A549 (cell line): ENCODE measurements at places on chromosomes 4 and X. TPM values are rescaled to one million over a fixed set of nuclear protein-coding genes. Genes with fewer than 3 reads are reported as not detected.

- DNase-seq, result peak; percentile 15
These were observed 20.3 kb downstream of the MEPE start for GRCh38 chr4:87853108-87853507.

GRCh38 chrX:115625572-115626301, 64.8 kb downstream of the PLS3 start:
- no peak for DNase-seq

DNA sequence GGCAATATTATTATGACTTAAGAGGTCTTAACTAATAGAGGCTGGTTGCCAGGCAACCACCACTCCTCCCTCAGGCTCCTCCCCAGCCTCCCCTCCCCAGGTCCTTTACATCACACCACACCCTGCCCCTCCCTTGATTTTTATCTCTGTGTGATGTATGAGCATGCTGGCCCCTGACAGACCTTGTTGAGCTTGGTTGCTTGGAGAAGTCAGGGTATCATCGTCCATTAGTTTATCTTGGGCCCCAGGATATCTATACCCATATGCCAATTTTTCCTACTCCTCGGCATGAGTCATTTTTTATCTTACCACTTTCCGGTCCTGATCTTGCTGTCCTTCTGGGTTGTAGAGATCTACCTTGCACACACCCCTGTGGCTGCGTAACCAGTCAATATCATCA, 2.5 kb downstream of the AKAP4 start:
- no peak for DNase-seq

DNA sequence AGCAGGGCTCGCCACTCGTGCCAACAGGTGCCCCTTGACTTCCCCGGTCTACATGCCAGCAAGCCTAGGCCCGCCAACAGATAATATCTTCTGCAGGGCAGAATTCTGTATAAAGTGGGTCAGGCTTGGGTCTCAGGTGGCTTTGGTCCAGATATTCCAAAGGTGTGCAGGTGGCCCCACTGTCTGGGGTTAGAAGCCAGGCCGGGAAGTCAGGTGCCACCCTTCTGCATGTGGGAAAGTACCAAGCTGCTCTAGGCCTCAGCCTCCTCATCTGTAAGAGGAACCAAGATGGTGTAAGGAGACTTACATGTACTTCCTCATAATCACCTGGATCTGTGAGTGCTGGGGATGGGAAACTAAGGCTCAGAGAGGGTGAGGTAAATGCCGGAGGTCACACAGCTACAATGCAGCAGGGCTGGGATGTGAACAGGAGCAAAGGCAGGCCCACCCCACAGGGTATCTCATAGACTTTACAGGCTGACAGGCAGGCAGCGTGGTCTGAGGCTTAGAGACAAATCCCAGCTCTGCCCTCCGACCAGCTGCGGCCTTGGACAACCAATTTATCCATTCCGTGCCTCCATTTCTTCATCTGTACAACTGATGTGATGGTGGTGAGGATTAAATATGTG, 35.9 kb downstream of the WDR1 start:
- DNase-seq, result no peak

GRCh38 chr4:32340591-32340990, 1620.4 kb downstream of the PCDH7 start:
- DNase-seq, result no peak

TMPRSS11F gene
- polyA plus RNA-seq, result not detected in 3 replicates

TLR2 gene
- not detected in 3 replicates for polyA plus RNA-seq

GRCh38 chr4:113979905-113980615, 613 bp upstream of the ARSJ start:
- DNase-seq, result no peak

RHOXF1 gene
- not detected in 3 replicates for polyA plus RNA-seq

PNMA6F gene
- not detected in 3 replicates for polyA plus RNA-seq

STIM2 gene
- 13.6 to 15.2 TPM (median 14.1 TPM) in 3 replicates for polyA plus RNA-seq

- DNase-seq, result no peak
These were observed 30.3 kb downstream of the FHIP1A start for GRCh38 chr4:151439320-151439719.

- DNase-seq, result peak; percentile 17
These were observed 809 bp downstream of the MND1 start for GRCh38 chr4:153345012-153345981.

DNA sequence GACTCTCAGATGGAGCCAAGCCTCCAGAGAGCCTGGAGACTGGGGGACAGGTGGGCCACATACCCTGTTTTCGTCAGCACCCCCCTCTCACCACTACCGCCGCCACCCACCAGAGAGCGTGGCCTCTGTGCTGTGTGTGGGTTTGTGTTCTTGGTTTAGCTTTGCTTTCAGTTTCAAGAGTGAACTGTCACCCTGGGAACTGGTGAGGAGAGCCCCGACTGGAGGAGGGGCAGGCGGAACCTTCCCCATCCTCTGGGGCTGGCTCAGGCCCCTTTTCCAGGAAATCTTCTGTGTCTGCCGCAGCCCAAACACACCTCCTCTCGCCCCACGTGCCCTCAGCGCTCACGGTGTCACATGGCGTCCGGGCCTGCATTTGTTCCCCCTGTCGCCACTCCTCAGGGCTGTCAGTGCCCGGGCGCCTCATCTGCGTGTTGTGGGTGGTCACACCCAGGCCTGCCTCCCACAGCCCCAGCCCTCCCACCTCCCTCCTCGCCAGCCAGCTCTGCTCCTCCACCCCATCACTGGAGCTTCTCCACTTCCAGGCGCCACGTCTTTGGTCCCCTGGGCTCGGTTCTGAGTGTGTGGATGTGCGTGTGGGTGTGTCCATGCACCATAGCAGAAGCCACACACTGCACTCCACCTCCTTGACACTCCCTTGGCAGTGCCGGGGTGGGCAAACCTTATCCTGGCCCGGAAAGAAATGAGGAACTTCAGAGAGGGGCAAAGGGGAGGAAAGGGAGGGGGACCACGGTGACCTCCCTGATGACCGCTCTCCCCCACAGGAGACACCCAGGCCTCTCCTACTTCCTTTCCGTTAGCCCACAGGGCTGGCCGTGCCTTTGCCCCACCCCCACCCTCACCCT, 27.8 kb downstream of the ELF4 start:
- no peak for DNase-seq

DNA sequence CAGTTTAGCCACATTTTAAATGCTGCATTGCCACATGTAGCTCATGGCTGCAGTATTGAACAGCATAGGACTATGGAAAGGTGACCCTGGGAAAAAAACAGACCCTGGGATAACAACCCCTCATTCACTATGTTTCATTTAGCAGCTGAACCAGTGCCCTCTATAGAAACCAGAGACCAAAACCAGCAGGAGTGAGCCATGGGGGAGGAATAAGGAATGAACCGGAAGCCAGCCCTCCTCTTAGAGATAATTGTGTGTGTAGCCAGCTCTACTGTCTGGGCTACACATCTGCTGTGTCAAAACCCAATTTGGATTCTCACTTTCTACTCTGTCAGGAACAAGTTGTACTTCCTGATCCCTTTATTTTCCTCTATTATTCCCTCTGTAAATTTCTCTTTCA, 158.5 kb upstream of the S100G start:
- DNase-seq, result no peak

GRCh38 chrX:56728752-56729151, 291 bp upstream of the NBDY start:
- DNase-seq, result peak; percentile 55

DNA sequence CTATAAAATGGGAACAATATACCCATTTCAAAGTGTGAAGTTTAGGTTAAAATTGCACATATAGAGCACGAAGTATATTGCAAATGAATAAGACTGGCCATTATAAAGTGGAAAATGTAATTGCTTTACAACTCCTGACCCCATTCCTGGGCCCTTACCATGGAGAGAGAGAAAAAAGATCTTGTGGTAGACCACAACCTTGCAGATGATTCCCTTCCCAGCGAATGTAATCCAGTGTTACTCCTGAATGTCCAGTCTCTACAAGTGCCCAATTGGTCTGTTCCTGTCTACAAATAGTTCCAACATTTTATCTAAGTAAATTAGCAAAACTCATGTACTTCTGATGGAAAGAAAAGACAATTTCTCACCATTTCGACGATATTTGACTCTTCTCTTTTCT, 184.1 kb upstream of the LNX1 start:
- DNase-seq, result no peak

DNA sequence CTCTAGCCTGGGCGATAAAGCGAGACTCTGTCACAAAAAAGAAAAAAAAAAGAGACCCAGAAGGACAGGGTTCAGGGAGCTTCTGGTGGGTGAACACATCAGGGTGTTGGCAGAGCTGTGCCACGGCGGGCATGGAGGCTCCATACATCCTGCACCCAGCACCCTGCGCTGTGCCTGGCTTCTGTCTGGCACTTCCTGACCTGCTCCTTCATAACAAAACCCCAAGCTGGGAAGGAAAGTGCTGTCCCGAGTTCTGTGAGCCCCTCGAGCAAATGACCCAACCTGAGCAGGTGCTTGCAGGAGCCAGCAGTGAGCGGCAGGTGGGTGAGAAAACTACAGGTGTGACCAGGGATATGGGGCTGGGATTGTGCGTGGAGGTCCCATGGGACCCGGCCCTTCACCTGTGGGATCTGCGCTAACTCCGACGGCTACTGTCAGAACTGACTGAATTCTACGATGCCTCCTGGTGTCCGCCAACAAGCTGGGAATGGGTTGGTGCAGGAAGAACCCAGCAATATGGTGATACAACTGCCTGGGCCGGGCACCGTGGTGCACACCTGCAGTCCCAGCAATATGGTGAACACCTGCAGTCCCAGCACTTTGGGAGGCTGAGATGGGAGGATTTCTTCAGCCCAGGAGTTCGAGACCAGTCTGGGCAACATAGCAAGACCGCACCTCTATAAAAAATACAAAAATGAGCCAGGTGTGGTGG, 18.9 kb downstream of the ASMTL start:
- no peak for DNase-seq

DNA sequence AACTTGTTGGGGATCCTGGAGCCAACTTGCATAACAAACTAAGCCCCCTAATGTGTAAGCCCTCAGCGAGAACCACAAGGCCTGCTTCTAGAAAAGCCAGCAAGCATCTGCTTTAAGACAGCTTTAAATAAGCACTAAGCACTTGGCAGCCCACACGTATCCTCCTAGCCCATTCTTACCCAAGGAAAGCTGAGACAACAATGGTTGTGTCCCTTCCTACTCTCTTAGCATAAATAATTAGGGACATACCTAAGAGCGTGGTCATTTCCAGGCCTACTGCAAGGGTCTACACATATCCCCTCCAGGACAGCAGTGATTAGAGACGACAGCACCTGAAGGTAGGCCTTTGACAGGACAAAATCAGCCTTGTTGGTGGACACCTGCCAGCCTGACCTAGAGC, 322.8 kb upstream of the PPARGC1A start:
- DNase-seq, result no peak

GABRQ gene
- 0.52 to 0.72 TPM (median 0.70 TPM) in 3 replicates for polyA plus RNA-seq

GRCh38 chr4:183848805-183849204, 56.3 kb upstream of the STOX2 start:
- DNase-seq, result no peak

GRCh38 chr4:14223461-14223860, 595.9 kb upstream of the BOD1L1 start:
- DNase-seq, result no peak

SMARCA1 gene
- 56.5 to 72.4 TPM (median 71.8 TPM) in 3 replicates for polyA plus RNA-seq

GRCh38 chr4:93199492-93199891, 629.1 kb upstream of the ATOH1 start:
- peak; percentile 15 for DNase-seq

DNA sequence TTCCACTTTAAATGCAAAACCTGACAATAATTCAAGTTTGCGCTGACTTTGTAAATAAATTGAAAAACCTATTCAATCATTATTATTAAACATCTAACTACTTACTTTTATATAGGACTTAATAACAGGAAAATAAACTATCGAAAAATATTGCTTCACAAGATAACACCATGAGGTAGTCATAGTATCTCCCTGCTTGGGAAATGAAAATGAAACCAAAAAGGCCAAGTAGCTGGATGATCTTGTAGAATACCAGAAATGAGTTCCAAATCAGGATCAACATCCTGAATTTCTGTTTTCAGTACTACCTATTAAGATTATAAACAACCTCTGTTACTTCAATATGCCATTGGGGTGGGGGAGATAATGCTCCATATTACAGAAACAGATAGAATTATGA, 58.9 kb downstream of the CHIC2 start:
- no peak for DNase-seq

HPRT1 gene
- 97.4 to 108 TPM (median 101 TPM) in 3 replicates for polyA plus RNA-seq

- no peak for DNase-seq
These were observed 38.7 kb upstream of the INTS6L start for GRCh38 chrX:135481696-135482179.

DNA sequence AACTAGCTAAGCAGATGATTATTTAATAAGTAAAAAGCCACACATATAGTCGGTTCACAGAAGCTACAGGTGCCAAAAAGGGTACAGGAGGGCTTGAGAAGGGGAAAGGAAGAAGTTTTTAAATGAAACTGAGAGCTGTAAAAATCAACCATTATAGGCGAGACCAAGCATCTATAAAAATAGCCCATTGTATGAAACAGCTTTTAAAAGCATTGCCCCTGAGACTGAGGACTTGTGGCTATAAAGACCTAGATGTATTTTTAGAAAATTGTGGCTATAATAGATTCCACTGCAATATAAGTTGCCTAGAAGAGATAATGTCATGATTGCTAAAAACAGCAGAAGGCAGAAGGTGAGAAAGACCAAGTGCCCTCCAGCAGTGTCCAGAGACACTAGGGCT, 15.0 kb upstream of the TTC29 start:
- no peak for DNase-seq

PDGFC gene
- polyA plus RNA-seq, result 2.6 to 4.2 TPM (median 3.5 TPM) in 3 replicates

SMIM31 gene
- 0.04 TPM in 1 of 3 replicates, not detected in the others for polyA plus RNA-seq

WDFY3 gene
- polyA plus RNA-seq, result 6.6 to 7.9 TPM (median 6.6 TPM) in 3 replicates

- no peak for DNase-seq
These were observed 40.9 kb downstream of the CPEB2 start for GRCh38 chr4:15043226-15043625.

DNA sequence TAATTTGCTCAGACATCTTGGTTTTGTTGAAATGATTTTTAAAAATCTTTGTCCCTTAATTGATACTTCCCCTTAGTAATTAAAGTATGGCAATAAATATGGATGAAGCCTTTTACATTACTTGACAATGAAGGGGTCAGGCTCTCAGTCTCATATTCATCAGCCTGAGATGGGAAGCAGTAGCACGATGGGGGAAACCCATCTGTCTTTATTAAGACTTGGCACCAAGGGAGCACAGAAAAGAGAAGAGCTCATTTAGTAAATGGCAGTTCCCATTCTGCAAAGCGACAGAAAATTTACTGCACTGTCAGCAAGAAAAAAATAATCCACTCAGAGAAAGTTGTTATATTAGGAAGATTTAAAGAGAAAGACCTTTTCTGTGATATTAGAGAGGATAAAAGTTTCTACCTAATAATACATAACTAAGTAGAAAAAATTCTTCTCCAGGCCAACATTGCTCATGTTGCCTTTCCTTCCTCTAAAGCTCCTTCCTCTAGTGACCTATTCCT, 7.9 kb upstream of the SERTM2 start:
- DNase-seq, result no peak

DNA sequence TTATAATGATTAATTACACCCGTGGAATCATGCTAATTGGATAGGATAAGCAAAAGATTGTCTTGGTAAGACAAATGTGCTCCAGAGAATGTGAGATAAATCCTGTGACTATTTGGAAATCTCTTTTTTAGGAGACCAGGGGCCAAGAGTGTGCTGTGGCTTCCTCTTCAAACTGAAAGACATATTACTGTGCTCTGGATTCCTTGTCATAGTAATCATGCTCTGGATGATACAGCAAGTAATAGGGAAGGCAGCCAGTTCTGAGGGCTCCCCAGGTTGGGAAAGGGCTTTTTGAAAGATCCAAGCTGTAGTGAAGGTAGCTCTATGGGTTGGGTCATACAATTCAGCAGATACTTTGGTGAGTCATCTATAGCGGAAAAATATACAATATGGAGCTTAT, 600.5 kb downstream of the PCDH18 start:
- DNase-seq, result no peak

GRCh38 chrX:2325076-2325784, 175.5 kb downstream of the DHRSX start:
- no peak for DNase-seq

CLDN22 gene
- polyA plus RNA-seq, result not detected in 3 replicates

HS3ST1 gene
- 0.07 to 0.49 TPM (median 0.19 TPM) in 3 replicates for polyA plus RNA-seq

BCORL1 gene
- 4.8 to 6.3 TPM (median 6.1 TPM) in 3 replicates for polyA plus RNA-seq

SHOX gene
- polyA plus RNA-seq, result not detected in 3 replicates
